ENCODE measurements at places on chromosomes 2 and 18.
A peak's percentile ranks its signal among the peaks of the same experiment; 100 is the strongest.

DNA sequence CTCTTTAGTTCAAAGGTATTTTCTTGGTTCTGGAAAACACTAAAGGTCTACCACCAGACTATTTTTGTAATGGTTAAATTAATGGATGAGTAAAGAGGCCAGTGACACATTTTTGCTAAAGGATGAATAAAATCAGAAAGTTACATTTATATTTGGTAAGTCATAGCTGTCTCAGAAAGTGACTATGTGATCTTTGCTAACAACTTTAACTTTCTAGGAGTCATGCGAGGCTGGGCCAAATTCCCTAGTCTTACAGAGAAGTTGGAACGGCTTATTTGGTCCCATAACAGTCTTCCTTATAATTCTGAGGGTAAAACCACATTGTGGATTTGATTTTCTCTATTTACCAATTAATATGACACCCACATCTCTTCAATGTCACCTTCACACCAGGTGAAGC is 198.1 kb downstream of the PDE1A start:
- no peak for DNase-seq

DNA sequence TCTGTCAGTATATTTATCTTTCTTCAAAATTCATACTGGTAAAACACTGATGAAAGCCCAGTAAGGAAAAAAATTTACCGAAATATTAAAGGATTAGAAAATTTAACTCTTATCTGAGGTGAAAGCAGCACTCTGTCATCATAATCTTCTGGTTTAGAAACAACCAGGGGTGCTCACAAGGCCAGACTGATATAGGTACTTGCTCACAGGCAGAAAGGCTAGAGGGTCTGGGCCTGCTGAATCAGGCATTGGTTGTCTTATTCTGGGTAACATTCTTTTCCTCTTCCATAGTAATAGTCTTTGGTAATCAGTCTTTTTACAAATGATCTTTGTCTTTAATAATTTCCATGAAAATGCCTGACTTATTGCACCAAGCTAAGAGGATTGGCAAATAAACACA is 221.4 kb upstream of the TFPI start:
- DNase-seq, result no peak

DNA sequence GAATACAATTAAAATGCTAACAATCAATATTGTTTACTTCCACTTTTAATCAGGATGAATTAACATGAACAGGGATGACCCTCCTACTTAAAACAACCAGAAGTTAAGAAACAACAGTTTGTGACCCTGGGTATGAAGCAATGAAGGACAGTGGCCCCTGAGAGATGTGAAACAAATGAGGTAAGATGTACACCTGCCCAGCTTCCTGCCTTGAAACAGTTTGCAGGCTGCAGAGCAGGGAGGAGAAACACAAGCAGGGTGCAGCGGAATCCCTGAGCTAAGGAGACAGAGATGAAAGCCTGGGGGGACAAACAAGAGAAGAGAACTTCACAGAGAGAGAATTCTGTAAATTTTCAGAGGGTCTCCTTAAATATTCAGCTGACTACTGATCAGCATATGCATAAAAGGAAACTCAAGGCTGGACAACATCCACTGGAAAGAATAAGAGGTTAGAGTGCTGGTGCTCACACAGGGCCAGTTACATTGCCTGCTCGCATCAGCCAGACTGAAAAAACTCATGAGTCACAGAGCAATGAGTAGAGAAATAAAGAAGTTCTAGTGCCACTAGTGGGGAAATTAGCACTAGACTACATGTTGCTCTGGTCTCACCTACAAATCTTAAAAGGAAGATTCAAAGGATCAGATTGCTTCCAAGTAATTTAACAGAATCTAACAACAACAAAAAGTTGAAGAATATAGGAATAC is 106.4 kb downstream of the PID1 start:
- DNase-seq, result no peak

GRCh38 chr2:8682719-8683667 is 1.1 kb downstream of the ID2 start:
- DNase-seq, result peak; percentile 25

- DNase-seq, result no peak
Measured at GRCh38 chr18:27964811-27965210, 212.1 kb downstream of the CDH2 start.

DNA sequence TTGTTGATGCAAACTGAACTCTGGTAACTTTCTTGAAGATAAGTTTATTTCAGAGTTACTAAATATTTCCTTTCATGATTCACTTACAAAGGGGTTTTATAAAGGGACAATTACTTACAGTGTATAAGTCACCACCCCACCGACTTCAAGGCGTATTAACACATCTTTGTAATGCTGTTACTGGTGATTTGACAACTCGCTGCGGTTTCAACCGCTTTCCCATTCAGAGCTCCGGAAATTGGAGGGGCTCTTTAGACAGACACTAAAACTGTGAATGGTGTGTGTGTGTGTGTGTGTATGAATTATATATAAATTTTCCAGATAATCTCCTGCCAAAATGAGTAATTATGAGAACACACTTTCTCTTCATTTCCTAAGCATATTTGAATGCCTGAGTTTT is 4.9 kb downstream of the TM4SF20 start:
- DNase-seq, result no peak

GRCh38 chr18:12703096-12703567 is 290 bp downstream of the PSMG2 start:
- no peak for DNase-seq

DNA sequence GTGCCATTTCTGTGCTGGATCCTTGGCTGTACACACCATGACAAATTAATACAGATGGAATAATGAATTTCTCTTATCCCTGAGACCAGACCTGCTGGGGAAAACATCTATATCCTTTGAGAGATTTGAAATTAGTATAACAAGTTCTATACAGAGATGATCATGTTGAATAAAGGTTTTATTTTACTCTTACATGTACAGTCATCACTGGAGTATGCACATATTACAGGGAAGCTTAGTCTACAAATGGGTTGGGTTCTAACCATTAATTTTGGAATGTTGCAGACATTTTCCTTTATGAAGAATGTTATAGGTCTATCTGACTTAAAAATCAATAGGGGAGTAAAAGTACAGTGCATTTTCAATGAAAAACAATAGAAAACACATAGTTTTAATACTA is 29.9 kb upstream of the MMADHC start:
- DNase-seq, result no peak

GRCh38 chr2:206341396-206341795 is 66.9 kb downstream of the ZDBF2 start:
- no peak for DNase-seq

DNA sequence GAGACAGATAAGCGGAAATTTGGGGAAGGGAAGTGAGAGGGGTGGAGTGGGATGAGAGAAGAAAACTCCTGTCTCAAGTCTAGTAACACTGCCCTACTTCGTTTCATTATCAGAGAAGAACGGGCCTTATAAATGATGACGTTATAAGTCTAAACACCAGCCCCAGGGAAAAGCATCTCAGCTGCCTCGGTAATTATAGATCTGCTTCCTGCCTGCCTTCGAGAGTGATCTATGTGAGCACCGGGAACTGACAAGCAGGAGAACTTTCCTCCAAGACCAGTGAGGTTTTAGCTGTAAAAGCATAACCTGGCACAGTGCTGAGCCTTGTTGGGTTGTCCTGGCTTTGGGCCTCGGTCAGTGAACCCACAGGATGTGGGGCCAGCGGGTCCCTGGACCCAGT is 227.9 kb upstream of the SIX2 start:
- DNase-seq, result peak; percentile 41

DNA sequence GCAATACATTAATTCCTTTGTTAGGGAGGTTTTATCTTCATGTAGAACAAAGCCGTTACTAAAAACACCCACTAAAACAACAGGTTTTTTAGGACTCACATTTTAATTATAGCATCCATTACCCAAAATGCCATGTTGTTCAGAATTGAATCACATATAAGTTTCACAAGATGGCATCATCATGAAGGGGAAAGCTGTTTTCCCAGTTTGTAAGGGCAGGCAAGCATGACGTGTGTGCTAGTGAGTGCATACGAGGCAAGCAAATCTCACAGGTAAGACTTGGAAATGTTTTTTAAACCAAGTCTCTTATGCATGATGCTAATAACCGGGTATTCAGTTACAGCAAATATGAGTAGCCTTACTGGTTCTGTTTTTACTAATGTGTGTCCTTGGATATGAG is 111.8 kb upstream of the NFATC1 start:
- no peak for DNase-seq

DNA sequence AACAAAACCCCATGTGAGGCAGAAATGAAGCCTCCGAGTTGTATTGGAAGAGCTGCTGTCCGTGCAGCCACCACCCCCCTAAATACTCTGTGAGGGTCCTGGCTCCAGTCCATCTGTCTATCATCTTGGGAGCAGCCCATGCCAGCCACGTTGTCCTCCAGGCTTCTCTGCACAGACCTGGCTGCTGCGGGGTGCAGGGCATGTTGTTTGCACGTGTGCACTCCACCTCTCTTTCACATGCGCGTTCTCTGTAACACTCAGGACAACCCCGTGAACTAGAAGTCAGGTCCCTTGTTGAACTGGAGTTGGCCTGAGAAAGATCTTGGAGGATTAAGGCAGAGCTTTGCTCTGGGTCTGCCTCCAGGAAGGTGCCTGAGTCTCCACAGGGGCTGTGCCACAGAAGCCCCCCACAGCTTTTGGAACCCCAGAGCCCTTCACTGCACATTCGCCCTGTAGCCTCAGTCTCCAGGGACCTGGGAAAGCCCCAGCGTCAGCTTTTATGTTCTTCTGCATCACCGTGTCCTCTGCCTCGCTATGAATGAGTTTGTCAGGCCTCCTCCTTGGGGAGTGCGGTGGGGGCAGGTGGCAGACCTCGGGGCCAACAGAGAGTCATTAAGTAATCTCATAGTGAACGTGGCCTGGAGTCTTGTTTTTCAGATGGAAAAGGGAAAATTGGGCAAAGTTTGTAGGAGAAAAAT is 16.6 kb downstream of the RTP5 start:
- DNase-seq, result no peak

- no peak for DNase-seq
Measured at GRCh38 chr18:2794159-2794558, 52.6 kb upstream of the EMILIN2 start.

DNA sequence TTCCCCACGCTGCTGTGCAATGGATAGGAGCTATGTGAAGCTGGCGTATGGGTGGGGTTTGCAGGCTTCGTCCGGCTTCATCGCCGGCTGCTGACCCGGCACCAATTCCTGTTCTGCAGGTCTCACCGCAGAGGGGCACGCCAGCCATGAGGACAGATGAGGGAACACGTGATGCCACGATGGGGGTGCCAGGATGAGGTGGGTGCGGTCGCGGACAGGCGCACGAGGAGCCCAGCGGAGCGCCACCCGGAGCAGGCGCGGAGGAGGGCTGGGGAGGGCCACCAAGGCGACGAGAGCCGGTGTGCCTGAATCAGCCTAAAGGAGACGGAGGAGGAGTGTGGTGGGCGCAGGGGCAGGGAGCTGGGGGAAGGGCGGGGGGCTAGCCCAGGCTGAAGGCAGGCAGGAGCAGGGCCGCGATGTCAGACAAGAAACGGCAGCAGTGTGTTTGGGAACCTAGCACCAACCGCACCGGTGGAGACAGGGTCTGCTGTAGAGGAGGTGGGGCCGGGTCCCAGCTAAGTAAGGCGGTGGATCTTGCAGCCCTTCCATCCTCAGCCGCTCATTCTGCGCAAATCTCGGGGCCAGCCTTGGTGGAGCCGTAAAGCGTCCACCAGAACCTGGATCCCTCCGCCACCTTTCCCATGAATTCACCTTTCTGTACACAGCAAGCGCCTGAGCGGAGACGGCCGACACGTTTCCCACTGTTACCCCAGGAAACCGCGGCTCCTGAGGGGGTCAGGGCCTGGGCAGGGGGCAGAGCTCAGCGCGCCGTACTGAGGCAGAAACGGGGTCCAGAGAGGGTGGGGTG is 17.0 kb upstream of the CD8A start:
- peak; percentile 45 for DNase-seq

GRCh38 chr18:62739911-62740310 is 24.6 kb downstream of the PHLPP1 start:
- DNase-seq, result no peak

- no peak for DNase-seq
Measured at GRCh38 chr2:95384854-95385569, 17.5 kb upstream of the FAHD2A start.

DNA sequence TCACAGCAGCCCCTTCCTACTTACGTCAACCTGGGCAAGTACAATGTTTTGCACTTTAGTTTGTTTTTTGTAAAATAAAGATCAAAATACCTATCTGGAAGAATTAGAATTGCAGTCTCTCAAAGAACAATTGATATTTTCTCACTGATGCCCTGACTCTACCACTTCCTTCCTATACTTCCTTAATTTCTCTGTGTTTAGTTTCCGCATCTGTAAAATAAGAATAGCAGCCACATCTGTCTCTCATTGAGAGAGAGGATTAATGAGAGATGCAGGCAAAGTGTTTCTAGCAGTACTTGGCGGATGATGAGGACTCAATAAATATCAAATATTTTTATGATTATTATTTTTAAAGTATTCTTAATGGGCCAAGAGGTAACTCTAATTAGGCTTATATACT is 122.6 kb upstream of the PIEZO2 start:
- no peak for DNase-seq

DNA sequence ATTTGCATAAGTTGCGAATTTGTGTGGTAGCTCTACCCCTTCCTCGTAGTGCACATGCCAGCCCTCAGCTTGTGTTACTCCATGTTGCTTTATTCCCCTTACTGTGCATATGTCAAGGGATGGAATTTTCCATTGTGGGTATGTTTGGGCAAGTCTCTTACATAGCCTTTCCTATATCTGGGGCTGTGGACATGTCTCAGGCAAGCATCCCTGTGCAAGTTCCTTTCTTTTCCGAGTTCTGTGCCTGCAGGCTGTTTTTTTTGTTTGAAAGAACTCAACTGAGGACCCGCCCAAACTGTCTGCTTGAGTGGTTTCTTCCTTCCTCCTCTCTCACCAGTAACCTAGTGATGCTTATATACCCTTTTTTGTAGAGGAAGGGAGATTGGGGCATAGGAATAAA is 1739.1 kb upstream of the PIK3C3 start:
- no peak for DNase-seq

All from DMS153 (cell line).